ENCODE measurements at places on chromosomes 6 and 20.
A peak's percentile ranks its signal among the peaks of the same experiment; 100 is the strongest.

- DNase-seq, result no peak
Measured at GRCh38 chr20:6269168-6269873, 146.5 kb upstream of the FERMT1 start.

- peak; percentile 87 for DNase-seq
Measured at GRCh38 chr20:48283470-48284110, 498.3 kb upstream of the SULF2 start.

- DNase-seq, result no peak
Measured at GRCh38 chr20:21303872-21304586, 898 bp downstream of the XRN2 start.

- DNase-seq, result no peak
Measured at GRCh38 chr20:3687655-3688054, 5.8 kb upstream of the ADAM33 start.

- DNase-seq, result no peak
Measured at GRCh38 chr6:2990248-2990931, 9.3 kb upstream of the NQO2 start.
